ENCODE measurements at places on chromosomes 7 and 10.
A peak's percentile ranks its signal among the peaks of the same experiment; 100 is the strongest.

GRCh38 chr7:81761821-81762220 is 8.0 kb downstream of the HGF start:
- DNase-seq: no peak

DNA sequence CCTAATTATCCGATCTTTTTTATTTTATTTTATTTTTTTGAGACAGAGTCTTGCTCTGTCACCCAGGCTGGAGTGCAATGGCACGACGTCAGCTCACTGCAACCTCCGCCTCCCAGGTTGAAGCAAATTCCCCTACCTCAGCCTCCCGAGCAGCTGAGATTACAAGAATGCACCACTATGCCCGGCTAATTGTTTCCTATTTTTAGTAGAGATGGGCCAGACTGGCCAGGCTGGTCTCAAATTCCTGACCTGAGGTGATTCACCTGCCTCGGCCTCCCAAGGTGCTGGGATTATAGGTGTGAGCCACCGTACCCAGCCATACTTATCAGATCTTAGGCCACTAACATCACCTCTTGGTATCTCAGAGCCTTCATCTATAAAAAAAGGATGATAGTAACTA is 4.9 kb downstream of the SLC25A13 start:
- no peak for DNase-seq

DNA sequence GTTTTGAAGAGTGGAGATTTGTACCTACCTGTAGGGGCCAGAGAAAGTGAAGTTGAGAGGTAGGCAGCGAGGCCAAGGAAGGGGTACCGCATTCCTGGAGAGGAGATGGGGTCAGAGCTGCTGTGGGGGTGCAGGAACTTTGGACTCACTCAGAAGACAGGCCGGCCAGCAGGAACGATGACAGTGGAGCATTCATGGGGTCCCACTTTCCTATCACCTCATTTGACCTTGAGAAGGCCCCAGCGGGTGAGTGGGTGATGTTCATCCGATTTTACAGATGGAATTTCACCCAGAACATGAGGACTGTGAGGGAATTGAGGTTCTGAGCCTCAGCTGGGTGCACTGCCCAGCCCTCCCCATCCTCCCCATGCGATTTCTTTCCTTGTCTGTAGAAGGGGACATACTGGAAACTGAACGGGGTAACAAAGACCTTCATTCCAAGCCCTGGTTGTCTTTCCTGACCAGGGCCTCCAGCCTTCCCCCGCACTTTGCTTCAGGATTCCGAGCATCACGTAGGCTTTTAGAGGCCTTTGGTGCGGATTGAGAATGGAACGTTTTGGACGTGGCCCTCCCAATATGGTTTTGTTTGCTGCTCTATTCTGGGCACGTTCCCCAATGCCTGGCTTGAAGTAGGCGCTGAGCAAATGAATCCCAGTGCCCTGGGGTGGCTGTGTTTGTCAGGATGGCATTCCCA is 87.3 kb downstream of the ADCY1 start:
- no peak for DNase-seq

DNA sequence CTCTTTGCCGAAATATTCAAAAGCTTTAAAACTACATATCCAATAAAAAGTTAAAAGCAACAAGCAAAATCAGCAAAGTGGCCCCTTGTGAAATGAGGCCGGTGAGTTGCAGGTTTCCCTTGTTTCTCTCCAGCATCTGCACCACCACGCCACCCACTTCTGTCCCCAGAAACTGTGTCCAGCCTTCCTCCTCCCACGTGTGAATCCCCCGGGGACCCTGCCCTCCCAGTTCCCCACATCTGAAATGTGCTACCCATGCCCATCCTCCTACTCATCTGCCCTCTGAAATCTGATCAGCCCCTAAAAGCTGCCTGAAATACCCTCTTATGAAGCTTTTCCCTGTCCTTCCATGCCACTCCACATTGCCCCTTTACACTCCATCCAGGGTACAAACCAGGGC is 3.8 kb downstream of the ALOX5 start:
- no peak for DNase-seq

- no peak for DNase-seq
These were observed 23.6 kb downstream of the TSPAN15 start for GRCh38 chr10:69474742-69475432.

DNA sequence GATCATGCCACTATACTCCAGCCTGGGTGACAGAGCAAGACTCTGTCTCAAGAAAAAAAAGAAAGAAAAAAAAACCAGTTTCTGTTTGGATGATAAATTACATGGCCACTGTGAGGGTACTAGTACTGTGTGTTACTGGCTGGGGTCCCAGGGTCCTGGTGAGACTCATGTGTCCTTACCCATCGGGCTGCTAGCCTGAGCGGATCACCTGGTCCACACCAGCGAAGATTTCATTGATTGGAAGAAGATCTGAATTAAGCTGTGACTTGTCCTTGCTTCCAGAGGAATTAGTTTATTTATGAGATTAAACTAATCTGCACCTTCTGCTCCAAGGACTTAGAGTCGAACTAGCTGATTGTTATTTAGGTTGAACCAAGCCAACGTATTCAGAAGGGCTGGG is 40.0 kb upstream of the BAMBI start:
- DNase-seq: no peak

DNA sequence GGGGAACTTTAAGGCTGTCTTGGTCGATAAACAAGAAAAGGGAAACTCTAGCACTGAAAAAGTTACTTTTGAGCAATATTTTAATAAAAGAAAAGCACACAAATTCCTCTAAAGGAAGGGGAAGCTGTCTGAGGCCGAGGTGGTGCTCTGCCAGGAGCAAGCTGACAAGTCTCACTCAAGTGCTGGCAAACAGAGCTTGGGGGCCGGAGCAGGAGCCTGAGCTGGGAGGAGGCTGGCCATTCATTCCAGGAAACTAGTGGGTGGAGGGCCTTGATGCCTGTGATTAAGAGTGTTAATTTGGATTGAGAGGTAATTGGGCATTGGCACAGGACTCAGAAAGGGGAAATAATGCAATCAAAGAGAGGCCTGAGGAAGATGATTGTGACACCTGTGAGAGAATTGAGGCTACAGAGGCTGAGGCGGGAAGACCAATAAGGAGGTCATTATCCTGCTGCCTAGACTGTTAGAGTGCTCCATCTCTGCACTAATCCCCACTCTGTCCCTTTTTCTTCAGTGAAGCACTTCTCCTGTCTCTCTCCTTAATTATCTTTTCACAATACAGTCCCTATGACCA is 154.9 kb upstream of the COL1A2 start:
- peak; percentile 27 for DNase-seq

DNA sequence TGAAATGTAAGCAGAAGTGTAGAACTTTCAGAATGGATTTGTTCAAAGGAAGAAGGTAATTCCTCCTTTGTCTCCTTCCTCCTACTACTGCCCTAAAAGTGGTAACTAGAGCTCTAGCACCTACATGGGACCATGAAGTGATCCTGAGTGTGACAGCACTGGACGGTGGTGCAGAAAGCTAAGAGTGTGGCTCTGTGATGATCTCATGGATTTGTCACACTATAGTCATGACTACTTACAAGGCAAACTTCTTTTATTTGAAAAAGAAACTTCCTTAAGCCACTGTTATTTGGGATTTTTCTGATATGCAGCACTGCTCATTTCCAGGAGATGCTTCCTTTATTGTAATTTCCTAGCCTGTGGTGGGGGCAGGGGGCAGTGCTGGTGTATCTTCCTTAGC is 5.8 kb upstream of the FHIP2A start:
- no peak for DNase-seq

DNA sequence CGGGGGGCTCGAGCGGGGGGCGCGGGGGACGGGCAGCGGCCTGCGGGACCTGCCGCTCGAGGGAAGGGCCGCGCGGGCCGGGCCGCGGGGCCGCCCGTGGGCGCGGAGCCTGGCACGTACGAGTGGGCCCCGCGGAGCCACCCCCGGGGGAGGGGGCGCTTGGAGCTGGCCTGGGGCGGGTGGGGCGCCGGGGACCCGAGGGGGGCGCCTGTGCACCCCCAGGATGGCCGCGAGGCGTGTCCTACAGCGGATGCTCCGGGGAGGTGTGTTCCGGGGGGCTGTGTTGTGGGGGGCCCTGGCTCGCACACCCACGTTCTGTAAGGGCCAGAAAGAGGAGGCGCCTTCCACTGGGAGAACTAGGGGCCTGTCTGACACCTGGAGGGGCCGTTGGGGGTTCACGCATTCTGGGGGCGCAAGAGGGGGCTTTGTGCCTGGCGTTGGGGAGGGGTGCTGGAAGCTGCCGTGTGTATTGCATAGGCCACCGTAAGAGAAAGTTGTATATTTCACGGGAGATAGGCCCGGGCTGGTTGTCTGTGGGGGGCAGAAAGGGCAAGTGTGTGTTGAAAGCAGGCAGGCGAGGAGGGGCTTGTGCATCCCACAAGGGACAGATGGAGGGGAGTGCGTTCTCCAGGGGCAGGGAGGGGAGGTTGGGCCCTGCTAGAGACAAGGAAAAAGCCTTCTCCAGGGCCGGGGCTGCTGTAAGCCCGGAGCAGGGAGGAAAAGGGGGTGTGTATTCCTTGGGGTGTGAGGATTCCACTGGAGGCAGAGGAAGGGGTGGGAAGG is 663 bp downstream of the VPS37D start:
- no peak for DNase-seq

- peak; percentile 2 for DNase-seq
These were observed 4.8 kb upstream of the ADAP1 start for GRCh38 chr7:959271-959670.

DNA sequence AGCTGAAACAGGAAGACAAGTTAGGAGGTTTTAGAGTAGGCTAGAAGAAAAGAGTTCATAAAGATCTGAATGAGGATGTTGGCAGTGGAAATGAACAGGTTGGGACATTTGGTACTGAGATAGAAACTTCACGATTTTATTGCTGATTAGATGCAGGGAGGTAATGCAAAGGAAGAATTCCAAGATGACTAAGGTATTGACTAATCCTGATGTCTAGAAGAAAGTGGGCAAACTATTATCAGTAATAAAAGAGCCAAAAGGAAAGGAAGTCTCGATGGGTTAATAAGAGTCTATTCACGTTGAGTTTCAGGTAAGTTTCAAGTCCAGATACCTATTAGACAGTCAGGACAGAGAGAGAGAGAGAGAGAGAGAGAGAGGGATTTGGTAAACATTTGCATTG is 631.3 kb upstream of the LRRTM3 start:
- DNase-seq: no peak

GRCh38 chr10:7593063-7593462 is 73.7 kb downstream of the ITIH5 start:
- DNase-seq: peak; percentile 63

DNA sequence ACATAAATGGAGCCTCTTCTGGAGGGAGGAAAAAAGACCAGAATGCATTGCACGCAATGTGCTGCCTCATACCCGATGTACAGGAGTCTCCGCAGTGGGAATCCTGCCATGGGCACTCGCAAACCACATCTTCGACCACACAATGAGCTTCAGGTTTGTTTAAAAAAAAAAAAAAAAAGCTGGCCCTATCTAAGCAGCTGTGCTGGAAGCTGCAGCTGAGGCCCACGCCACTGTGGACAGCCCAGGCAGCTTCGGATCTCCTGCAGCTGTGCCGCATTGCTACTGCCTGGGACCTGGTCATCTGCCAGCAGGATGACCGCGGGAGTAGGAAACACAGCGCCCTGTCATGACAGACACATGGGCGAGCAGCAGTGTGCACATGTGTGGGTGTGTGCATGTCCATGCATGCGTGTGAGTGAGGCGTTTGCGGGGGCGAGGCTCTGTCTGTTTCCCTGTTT is 26.0 kb downstream of the EN2 start:
- peak; percentile 35 for DNase-seq

GRCh38 chr10:131034451-131034850 is 277.1 kb downstream of the TCERG1L start:
- DNase-seq: no peak

- DNase-seq: no peak
These were observed 28.6 kb downstream of the MACC1 start for GRCh38 chr7:20188567-20188966.

GRCh38 chr10:110852255-110852896 is 19.4 kb upstream of the PDCD4 start:
- no peak for DNase-seq

- DNase-seq: no peak
These were observed 185.2 kb upstream of the DGKB start for GRCh38 chr7:15087771-15088170.

DNA sequence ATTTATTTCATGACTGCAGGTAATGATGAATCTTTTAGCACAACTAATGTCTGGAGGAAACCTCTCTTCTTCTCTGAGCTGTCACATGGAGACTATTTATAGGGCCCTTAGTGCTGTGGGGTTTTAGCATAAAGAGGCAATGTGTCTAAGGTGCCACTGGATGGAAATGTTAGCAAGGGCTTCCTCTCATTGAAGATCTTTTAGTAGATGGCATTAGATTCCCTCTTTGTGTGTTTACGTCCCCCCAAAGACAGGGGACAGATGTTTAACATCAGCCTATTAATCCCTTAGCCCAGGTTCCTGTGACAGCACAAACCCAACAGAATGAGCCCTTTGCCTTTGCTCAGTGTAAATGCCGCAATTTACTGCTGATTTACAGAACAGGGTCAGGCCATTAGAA is 208.6 kb downstream of the SKAP2 start:
- DNase-seq: no peak

- no peak for DNase-seq
These were observed 4.2 kb downstream of the FAM53B start for GRCh38 chr10:124739986-124740368.

- no peak for DNase-seq
These were observed 616.4 kb upstream of the MGMT start for GRCh38 chr10:128850647-128851046.

DNA sequence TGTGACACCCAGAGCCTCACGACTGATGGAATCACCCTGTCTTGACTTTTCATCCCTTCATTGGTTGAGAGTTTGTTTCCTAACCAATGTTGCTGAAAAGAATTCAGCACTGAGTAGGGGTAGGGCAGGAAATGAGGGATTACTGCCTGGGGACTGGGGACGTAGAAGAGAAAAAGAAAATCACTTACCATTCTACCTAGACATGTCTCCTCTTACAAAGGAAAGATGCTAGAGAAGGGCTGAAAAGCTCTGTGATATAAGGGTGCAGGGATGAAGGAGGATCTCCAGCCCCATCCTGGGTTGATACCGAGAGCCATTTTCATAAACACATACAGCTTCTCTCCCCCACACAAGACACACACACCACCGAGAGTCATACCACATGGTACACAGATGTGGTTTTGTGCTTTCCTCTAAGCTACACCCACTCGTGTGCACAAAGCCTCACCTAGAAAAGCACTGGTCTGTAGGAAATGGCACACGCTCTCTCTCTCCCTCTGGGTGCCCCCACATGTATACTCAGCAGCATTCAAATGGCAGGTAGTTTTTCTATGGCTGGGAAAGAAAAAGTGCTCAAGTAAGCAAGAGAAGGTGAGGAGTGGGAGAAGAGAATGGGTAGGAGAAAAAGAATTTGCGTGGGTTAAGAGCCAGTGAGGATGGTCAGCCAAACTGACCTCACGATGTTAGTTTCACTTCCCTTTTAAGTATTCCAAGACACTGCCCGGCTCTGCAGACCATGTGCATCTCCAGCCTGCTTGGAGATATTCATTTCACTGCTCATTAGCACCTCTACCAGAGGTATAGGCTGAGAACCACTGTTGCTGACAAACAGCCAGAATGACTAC is 85.8 kb downstream of the CALD1 start:
- no peak for DNase-seq

GRCh38 chr10:13555884-13556510 is 27.2 kb upstream of the BEND7 start:
- no peak for DNase-seq
